ENCODE measurements at places on chromosomes 1 and 21. TPM values are rescaled to one million over a fixed set of nuclear protein-coding genes. Genes with fewer than 3 reads are reported as not detected.

The AMY2A gene
- total RNA-seq, result not detected

The EPHX1 gene
- total RNA-seq, result 45.7 TPM

The CYP4X1 gene
- total RNA-seq, result not detected

The OR2M4 gene
- not detected for total RNA-seq
